SK-N-MC (cell line): ENCODE measurements at places on chromosomes 2 and 18.

DNA sequence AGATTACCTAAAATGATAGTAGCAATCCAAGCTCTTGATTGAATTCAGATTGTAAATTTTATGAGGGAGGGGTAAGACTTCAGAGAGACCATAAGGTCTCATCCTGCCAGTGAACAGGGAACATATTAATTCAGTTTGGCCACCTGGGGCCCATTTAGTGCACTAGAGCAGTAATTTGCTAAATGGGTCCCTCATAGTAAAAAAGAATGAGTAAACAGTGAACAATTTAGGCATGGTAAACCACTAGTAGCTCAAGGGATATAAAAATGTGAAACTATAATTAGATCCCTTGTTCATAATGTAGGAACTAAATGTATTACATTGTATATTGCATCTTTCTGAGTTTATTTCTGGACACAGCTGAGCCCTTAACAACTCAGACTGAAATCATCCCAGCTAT, 4.9 kb upstream of the PHLPP1 start:
- DNase-seq: no peak

DNA sequence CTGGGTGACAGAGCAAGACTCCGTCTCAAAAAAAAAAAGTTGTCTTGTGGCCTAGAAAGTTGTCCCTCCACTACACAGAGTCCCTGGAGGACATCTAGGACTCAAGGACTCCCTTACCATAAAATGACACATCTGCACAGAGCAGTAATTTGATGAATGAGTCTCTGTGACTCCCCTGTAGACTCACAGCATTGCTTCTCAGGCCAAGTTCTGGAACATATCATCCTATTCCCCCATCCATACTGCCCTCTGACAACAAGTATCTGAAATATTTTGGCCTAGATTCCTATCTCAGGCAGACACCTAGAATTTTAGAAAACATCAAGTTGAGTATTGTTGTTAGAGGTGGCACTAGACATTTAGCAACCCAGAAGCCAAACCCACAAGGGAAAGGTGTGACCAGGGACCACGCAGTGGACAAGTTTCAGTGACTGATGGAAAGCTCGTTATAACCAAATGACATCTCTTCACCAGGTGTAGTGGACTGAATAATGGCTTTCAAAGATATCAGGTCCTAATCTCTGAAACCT, 97.9 kb upstream of the ATP8B1 start:
- no peak for DNase-seq

DNA sequence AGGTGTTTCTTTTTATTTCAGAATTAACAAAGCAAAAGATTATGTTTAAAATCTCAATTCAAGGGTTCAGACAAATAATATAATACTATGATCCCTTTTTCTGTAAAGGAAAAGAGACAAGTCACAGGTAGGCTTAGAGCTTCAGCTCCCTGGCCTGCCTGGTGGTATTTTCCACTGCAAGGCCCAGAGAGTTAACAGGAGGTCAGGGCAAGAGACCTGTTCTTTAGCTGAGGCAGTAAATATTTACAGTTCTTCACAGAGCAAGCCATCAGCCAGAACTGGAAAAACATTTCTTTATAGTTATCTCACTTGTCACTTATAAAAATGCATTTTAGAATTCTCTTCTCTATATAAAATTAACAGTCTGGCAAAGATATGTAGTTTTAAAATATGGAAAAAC, 70.1 kb downstream of the EPG5 start:
- DNase-seq: no peak

- DNase-seq: no peak
Observed at GRCh38 chr2:172674034-172674967, 61.3 kb upstream of the RAPGEF4 start.

- no peak for DNase-seq
Observed at GRCh38 chr18:74257083-74257482, 34.7 kb downstream of the CYB5A start.

DNA sequence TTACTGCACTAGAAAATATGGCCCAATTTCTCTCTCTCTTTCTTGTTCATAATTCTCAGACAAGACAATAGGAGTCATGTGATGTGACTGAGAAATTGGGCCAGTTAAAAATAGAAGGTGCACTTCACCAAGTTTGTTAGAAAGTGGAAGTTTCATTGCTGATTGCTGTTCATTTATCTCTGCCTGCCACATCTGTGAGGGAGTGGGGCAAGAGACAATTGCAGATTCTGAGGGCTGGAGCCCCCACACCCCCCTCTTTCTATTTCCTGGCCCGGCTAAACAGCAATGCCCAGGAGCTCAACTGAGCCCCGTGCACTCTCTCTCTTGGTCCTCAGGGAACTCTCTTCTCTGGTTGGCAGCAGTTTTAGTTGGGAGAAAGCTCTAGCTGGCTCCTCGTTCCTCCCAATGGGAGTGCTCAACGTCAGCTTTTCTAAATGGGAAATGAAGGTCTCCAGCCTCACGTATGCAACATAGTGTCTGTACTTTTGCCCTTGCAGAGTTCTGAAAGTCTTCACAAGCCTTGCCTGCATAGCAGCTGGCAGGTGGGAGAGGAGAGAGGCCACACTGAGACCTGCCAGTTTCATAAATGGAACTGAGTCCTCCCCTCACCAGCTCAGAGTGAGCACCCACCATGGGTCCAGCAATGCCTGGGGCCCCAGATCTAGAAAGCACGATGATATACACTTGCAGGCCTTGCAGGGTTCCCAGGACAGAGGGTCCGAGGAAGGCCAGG, 115.7 kb downstream of the MYCN start:
- no peak for DNase-seq

GRCh38 chr2:24509425-24509824, 18.4 kb downstream of the NCOA1 start:
- no peak for DNase-seq

DNA sequence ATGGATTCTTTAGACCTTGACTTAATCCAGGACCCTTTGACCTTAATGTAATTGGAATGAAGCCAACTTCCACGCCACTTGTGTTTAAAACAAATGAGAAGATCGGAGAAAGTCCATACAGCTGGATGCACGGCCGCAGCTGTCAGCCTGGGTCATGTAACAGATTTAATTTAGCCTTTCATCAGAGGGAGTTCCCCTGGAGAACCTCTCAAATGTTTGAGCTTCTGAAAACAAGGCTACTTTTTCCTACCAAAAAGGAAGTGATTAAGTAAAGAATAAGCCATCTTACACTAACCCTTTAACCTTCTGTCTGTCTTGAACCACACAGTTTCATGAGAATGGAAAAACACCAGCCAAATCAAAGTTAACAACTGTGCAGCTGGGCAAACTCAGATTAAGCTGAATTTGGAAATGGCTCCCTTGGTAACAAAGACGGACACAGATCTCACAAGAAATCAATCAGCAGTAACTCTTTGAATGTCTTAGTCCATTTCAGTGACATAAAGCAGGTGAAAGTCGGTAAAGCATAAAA, 103.6 kb downstream of the DOCK10 start:
- DNase-seq: no peak

- DNase-seq: no peak
Observed at GRCh38 chr2:220847006-220847405, 725.1 kb downstream of the EPHA4 start.

- DNase-seq: no peak
Observed at GRCh38 chr18:23181547-23181946, 46.3 kb downstream of the CABLES1 start.

DNA sequence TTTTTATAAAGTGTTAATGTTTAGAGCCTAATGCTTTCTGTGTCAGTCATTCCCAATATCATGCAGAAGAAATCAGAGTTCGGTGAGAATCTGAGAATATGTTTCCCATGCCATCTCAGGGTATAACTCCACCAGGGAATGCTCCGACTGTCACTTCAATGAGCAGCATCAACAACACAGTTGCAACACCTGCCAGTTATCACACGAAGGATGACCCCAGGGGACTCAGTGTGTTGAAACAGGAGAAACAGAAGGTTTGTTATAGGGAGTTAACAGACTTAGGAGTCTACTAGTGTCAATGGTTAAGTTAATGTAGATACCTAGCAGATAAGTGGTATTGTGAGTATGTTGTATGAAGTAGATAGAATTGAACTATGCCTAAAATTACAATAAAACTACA, 31.0 kb downstream of the VAPA start:
- no peak for DNase-seq
